Myocyte (in vitro differentiated cells): ENCODE measurements at places on chromosomes 3 and 15. TPM values are rescaled to one million over a fixed set of nuclear protein-coding genes. Genes with fewer than 3 reads are reported as not detected.

The FGF12 gene
- total RNA-seq, result 0.16 and 0.64 TPM in 2 replicates

The TMED3 gene
- 129 and 134 TPM in 2 replicates for total RNA-seq

The TF gene
- under 0.01 and 0.08 TPM in 2 replicates for total RNA-seq

The CYP8B1 gene
- total RNA-seq, result not detected in 2 replicates

The CTXN2 gene
- total RNA-seq, result not detected in 2 replicates

The COL6A5 gene
- not detected in 2 replicates for total RNA-seq
